ENCODE measurements at places on chromosomes 5 and 9.

DNA sequence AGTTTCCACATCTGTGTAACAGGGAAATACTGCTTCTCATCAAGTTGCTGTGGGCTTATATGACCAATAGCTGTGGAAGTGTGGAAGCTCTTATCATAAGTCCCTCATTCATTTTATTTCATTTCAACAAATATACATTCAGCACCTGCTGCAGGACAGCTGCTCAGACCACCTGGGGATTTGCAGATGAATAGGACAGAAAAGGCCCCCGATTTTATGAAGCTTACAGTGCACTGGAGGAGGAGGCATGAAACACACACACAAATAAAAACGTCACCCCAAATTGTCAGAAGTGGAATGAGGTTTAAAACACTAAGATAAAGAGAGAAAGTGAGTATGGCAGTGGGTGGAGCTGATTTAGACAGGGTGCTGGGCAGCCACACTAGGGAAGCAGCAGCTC is 107.2 kb downstream of the DRD1 start:
- DNase-seq: no peak

GRCh38 chr9:93091453-93092081 is 4.5 kb upstream of the CARD19 start:
- DNase-seq: no peak

GRCh38 chr5:68659881-68660280 is 433.9 kb upstream of the SLC30A5 start:
- DNase-seq: no peak

GRCh38 chr5:11611011-11611410 is 293.2 kb downstream of the CTNND2 start:
- DNase-seq: no peak

- DNase-seq: no peak
Measured at GRCh38 chr5:108129129-108129528, 252.8 kb downstream of the FBXL17 start.

DNA sequence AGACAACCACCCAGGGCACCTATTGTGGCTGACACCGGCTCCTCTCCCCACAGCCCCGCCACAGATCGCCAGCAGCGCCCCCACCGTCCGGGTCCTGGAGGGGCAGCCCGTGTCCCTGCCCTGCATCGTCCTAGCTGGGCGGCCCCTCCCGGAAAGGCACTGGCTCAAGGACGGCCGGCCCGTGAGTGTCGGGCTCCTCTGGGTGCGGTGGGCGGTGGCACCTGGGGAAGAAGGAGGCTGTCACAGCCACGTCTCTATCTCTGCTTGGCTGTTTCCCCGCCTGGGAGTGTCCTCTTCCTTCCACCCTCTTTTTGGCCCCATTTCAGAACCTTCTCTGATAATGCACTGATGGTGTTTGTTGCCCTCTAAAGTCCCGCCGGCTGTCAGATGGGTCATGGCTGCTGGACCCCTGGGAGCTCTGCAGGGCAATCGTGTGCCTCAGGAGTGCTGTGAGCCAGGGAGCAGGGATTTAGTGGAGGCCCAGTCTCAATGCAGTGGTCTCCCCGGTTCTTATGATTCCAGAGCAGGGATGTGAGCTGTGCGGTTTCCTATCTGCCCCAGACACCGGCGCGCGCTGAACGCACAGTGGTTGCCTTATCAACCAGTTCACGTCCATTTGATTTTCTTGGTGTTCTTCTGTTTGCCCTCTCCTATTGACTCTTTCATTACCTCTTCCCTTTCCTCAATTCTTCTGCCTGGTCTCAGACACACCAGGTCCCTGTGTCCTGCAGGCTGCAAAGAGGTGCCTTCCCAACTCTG is 55.3 kb downstream of the HMCN2 start:
- DNase-seq: no peak

GRCh38 chr9:137988701-137989100 is 111.1 kb downstream of the CACNA1B start:
- DNase-seq: no peak

DNA sequence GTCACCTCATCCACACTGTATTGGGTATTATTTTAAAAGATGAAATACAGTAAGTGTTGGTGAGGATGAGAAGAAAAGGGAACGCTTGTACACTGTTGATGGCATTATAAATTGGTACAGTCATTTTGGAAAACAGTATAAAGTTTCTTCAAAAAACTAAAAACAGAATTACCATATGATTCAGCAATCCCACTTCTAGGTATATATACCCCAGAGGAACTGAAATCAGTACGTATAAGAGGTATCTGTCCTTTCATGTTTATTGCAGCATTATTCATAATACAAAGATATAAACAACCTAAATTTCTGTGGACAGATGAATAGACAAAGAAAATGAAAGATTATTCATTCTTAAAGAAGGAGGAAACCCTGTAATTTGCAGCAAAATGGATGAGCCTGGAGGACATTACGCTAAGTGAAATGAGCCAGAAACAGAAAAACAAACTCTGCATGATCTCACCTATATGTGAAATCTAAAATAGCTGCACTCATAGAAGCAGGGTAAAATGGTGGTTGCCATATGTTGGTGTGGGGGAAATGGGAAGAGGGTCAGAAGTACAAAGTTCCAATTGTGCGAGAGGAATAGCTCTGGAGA is 191.6 kb downstream of the TRIM36 start:
- no peak for DNase-seq

- DNase-seq: peak; percentile 97
Measured at GRCh38 chr5:125481506-125482465, 735.3 kb upstream of the ZNF608 start.

DNA sequence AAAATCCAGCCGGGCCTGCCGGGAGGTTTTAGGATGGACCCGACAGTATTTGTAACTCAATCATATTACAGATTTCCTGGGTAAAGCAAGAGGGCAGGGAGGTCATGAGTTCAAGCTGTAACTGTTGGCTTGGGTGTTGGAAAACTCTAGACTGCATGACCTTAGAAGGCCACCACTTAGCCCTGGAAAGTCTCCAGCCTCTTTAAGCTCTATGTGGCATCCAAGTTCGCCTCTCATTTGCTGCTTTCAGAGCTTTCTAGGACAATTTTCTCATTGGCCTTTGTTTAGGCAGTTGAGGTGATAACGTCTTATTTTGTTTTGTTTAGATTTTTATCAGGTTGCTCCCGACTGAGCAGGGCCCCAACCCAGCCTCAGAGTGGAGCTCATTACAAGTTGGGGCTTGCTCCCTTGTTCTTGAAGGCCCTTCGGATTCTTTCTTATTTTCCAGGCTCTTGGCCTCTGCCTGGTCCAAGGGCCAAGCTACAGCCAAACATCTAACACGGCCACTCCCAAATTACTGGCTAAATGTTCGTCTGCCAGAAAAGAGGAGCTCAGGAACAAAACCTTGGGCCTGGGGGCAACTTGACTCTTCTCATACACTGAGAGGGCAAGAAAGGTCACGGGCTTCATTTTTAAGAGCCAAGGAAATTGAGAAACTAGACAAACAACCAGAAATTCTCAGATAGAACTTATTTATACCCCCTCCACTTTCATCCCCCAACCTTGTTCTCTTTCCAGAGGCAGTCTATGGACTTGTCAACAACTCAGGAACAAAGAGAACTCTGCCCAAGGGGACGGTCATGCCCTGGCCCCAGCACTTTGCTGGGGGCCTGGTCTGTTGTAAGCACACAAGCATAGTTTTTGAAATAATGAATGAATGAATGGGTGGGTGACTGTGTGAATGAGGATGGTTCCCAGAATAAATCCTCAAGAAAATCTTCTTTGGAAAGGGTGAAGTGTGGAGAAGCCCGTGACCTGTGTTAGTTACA is 526.9 kb downstream of the BNC2 start:
- DNase-seq: no peak

DNA sequence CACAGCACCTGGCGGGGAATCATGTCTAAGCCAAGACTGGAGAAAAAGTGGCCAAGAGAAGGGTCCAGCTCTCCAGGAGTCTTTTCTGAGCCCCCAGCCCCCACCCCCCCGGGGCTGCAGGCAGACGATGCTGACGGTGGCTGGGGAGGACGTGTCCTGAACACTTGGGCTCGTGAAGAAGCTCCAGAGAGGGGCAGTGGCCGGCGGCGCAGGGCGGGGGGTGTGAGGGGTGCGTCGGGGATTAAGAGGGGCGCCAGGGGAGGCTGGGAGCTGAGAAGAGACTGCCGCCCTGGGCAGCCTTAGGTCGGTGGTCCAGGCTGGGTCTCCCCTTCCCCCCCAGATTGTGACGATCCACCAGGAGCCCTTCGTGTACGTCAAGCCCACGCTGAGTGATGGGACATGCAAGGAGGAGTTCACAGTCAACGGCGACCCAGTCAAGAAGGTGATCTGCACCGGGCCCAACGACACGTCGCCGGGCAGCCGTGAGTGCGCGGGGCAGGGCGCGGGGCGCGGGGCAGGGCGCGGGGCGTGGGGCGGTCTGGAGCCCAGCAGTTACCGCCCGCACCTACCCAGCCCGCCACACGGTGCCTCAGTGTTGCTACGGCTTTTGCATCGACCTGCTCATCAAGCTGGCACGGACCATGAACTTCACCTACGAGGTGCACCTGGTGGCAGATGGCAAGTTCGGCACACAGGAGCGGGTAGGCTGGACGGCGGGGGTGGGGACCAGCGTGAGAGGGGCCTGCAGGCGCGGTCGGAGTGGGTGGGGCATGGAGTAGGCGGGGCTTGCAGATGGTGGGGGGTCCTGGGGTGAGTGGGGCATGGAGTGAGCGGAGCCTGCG is 8.9 kb downstream of the LRRC26 start:
- DNase-seq: no peak

All from NCI-H82 (cell line).